ENCODE measurements at places on chromosomes 3 and 15. TPM values are rescaled to one million over a fixed set of nuclear protein-coding genes. Genes with fewer than 3 reads are reported as not detected.

AMOTL2 gene
- 23.5 TPM for polyA plus RNA-seq

DNA sequence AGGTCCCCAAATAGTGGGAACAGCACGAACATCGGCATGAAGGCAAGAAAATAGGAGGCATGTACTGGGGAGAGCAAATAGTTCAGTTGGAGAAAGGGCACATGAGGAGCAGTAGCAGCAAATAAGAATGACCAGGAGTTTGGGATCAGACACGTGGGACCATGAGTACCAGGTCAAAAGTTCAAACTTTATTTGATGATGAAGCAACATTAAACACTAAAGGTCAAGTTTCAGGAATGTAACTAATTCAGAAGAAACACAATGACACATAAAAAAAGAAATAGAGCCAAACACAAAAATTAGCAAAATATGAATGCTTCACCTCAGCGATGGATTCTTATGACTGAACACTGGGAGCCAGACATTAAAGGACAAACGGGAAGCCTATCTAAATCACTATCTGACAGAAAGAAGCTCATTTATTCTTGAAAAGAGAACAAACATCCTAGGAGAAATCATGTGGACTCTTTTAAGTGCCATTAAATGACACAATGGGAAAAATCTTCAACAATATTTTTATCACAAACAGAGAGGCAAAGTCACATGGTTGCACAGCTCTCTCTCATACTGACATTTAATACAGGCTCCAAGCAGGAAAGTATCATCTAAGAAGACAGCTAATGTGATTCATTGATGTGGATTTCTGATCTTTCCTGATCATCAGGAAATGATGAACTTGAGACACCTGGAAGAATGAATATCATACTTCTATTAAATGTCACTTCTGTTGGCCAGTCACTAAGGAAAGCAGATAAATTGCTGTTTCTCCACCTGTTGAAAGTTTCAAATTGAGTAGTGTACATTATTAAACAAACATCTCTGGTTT lies 216.9 kb upstream of the THBS1 start:
- DNase-seq, result no peak

DNA sequence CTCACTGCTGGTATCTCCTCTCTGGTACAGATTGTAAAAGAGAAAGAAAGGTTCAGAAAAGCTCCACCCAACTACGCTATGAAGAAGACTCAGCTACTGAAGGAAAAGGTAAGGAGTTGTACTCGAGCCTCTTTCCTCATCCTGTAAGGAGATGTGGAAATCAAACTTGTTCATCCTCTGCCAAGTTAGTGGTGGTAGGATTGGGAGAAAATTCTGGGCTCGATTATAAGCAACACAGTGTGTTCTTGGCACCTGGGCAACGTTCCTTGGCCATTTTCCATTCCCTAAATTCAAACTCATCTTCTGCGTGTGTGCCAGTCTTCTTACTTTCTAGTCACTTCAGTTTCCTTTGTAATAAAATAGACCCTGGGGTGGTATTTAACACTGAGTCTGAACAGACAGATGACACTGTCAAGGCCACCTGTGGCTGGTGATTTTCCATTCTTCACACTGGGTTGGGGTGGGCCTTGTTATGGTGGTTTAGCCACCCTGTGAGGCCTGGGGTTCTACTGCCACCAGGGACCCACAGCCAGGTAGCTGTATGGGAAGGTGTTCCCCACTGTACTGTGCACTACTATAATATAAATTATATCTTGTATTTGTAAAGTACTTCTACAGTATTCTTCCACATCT lies 17.1 kb upstream of the ITPKA start:
- no peak for DNase-seq

- DNase-seq, result no peak
Observed at GRCh38 chr3:194691481-194692283, 6.0 kb downstream of the FAM43A start.

C3orf20 gene
- polyA plus RNA-seq, result not detected

DNA sequence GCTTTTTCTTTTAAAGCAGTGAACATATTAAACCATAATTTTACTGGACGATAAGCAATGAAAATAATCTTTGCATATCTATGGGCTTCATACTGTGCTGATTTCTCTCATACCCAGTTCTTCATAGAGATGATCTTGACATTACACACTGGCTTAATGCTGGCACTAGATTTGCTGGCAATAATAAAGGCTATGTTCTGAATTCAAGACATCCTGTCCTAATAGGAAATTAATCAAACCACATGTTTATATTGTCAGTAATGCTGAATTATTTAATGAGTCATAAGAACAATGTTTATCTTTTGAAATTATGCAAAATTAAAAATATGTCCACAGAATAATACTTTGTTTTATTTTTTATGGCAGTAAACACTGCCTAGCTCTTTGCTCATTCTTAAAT lies 643.2 kb downstream of the OTOL1 start:
- DNase-seq, result no peak

- peak; percentile 63 for DNase-seq
Observed at GRCh38 chr15:40511093-40511471, 40.3 kb downstream of the CHST14 start.

GRCh38 chr3:127369356-127369935 lies 81.6 kb upstream of the PRR20G start:
- no peak for DNase-seq

ADAMTS7 gene
- 0.97 TPM for polyA plus RNA-seq

DNA sequence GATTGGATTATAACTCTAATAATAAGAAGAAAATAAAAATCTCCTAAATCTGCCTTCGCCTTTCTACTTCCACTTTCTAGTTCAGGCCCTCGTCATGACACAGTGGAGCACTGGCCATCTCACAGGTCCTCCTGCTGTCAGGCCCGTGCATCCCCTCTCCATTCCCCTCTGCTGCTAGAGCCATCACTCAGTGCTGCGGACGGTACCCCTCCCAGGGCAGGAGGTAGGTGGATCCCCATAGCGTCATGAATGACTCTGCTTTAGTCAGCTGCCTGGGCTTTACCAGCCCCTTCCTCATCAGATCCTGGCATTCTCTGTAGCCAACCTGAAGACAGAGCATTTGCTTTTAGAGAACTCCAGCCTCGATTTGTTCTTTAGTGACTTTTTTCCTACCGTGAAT lies 12.0 kb upstream of the PPP1R2 start:
- no peak for DNase-seq

GRCh38 chr15:43218908-43219706 lies 1.7 kb downstream of the EPB42 start:
- DNase-seq, result no peak

DNA sequence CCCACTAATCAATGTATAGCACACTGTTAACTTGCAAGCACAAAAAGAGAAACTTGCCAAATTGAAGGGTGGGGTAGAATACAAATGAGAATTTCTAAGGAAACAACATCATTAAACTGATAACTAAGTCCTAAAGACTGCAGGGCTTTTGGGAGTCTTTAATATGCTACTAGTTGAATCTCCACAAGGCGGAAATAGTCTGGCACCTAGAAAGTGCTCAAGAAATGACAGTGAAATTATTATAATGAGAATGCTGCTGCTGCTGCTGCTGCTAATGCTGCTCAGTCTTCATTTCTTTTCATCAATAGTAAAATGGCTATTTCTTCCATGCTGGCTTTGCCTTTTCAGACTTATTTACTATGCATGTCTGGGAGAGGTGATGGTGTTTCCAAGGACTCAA lies 91.8 kb downstream of the BTD start:
- peak; percentile 36 for DNase-seq

DNA sequence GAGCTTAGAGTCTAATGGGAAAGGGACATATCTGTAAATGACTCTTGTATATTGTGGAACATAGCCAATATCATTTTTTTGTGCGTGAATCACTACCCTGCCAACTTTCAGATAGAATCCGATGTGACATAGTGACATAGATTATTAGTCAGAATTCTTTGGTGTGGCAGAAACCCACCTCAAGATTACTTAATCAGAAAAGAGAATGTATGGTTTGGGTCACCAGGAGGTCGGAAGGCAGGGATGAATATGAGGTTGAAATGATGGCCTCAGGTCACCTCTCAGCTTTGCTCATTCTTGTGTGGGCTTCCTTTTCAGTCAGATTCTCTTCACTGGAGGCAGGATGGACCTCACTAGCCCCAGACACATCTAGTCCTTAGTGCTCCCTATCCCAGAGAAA lies 41.4 kb downstream of the SNAPC5 start:
- no peak for DNase-seq

GRCh38 chr15:40511472-40512133 lies 40.8 kb downstream of the CHST14 start:
- DNase-seq, result peak; percentile 41

GRCh38 chr15:89672221-89673164 lies 6.7 kb downstream of the PLIN1 start:
- peak; percentile 22 for DNase-seq

C3orf52 gene
- polyA plus RNA-seq, result 0.27 TPM
